ENCODE measurements at places on chromosomes 1 and 21.

GRCh38 chr1:210633636-210634035 lies 304.9 kb downstream of the HHAT start:
- H3K36me3 ChIP-seq, result no peaks in the 10 kb centered on the region
- H3K27ac ChIP-seq, result no peak overlapping the region
- no peak overlapping the region for H3K4me3 ChIP-seq
- H3K27me3 ChIP-seq, result no peaks in the 10 kb centered on the region
- DNase-seq, result no peak
- no peaks in the 10 kb centered on the region for H3K4me1 ChIP-seq

GRCh38 chr1:21264898-21265297 lies 25.4 kb downstream of the ECE1 start:
- DNase-seq, result no peak
- peaks cover 4% of the 10 kb centered on the region for H3K36me3 ChIP-seq
- H3K4me3 ChIP-seq, result no peak overlapping the region
- no peaks in the 10 kb centered on the region for H3K27me3 ChIP-seq

- no peaks in the 10 kb centered on the region for H3K4me1 ChIP-seq
- DNase-seq, result no peak
- no peaks in the 10 kb centered on the region for H3K36me3 ChIP-seq
- H3K4me3 ChIP-seq, result no peak overlapping the region
- no peak overlapping the region for H3K27ac ChIP-seq
These were observed 36.8 kb downstream of the UBE2U start for GRCh38 chr1:64240206-64240605.

DNA sequence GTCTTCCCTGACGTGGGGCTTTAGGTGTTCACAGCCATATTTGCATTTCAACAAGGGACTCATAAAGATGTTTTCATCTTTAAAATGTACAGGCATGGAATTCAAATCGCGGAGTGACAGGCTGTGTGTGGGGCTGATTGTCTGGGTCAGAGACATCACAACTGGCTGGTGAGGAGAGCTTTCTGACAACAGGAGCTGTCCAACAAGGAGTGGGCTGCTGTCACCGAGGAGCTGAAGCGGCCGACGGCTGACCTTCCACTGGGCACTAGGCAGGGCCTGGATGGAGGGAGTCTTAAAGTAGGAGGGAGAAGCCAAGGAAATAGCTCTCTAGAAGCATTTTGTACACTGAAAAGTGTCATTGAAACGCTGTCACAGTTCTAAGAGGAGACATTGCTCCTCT lies 30.5 kb upstream of the SCMH1 start:
- no peak overlapping the region for H3K27ac ChIP-seq
- no peaks in the 10 kb centered on the region for H3K36me3 ChIP-seq
- no peak for DNase-seq
- H3K4me3 ChIP-seq, result no peak overlapping the region

GRCh38 chr1:116254776-116255175 lies 118.3 kb upstream of the ATP1A1 start:
- no peak overlapping the region for H3K4me3 ChIP-seq
- H3K27me3 ChIP-seq, result no peaks in the 10 kb centered on the region
- no peak for DNase-seq
- no peaks in the 10 kb centered on the region for H3K4me1 ChIP-seq
- no peak overlapping the region for H3K27ac ChIP-seq

DNA sequence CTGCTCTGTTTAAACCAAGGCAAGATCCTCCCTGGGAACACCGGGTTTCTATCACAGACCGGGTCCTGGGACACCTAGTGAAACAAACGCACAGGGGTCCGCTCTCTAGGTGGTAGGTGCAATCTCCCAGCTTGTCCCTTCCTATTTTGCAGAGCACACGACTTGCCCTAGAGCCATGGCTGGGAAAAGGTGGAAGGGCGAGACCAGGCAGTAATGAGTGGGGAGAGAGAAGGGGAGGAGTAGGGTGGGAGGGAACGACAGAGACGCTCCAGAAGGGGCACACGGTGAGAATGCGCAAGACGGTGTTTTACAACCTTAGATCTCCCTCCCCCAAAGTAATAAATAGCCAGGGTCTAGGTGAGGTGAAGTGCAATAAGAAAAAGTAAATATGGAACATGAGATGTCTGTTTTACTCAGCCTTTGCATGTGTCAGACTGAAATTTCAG lies 9.3 kb upstream of the ARHGAP29 start:
- no peaks in the 10 kb centered on the region for H3K36me3 ChIP-seq
- peaks cover 12% of the 10 kb centered on the region for H3K4me1 ChIP-seq
- no peak for DNase-seq
- peak overlapping the region; percentile 93 for H3K4me3 ChIP-seq
- H3K27ac ChIP-seq, result peak overlapping the region; percentile 82

GRCh38 chr1:46461809-46462448 lies 27.7 kb upstream of the DMBX1 start:
- no peak for DNase-seq
- no peaks in the 10 kb centered on the region for H3K36me3 ChIP-seq
- peaks cover 2% of the 10 kb centered on the region for H3K27me3 ChIP-seq
- H3K4me1 ChIP-seq, result peaks cover 6% of the 10 kb centered on the region
- no peak overlapping the region for H3K4me3 ChIP-seq
- no peak overlapping the region for H3K27ac ChIP-seq

- DNase-seq, result no peak
- no peaks in the 10 kb centered on the region for H3K4me1 ChIP-seq
- no peak overlapping the region for H3K27ac ChIP-seq
- no peak overlapping the region for H3K4me3 ChIP-seq
- no peaks in the 10 kb centered on the region for H3K27me3 ChIP-seq
These were observed 28.5 kb upstream of the PTGS2 start for GRCh38 chr1:186708694-186709097.

GRCh38 chr1:1827089-1827848 lies 49.0 kb upstream of the NADK start:
- H3K36me3 ChIP-seq, result peaks cover 12% of the 10 kb centered on the region
- no peak for DNase-seq
- no peaks in the 10 kb centered on the region for H3K4me1 ChIP-seq

DNA sequence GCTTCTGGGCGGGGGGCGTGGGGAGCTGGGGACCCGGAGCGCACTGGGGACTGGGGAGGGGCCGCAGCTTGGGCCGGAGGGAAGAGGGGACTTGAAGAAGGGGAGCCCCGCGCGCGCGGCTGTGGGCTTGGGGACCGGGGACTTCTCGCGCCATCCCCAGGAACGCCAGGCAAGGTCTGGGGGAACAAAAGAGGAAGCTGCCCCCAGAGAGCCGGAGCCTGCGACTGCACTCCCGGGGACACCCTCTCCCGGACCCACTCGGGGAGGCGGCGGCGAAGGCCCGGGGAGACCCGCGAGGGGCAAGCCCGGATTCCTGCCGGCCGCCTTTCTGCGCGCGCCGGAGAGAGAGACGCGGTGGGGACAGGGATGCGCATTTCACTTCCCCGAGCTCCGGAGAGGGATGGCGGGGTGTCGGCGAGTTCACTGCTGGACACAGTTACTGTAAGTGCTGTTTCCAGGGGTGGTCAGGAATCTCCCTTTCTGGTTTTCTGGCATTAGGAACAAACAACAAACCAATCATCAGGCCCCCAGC lies 732 bp downstream of the ABCG1 start:
- DNase-seq, result no peak
- no peaks in the 10 kb centered on the region for H3K36me3 ChIP-seq
- peak overlapping the region; percentile 58 for H3K27ac ChIP-seq
- peak overlapping the region; percentile 59 for H3K4me3 ChIP-seq
- no peaks in the 10 kb centered on the region for H3K27me3 ChIP-seq
- peaks cover 19% of the 10 kb centered on the region for H3K4me1 ChIP-seq

GRCh38 chr1:9823943-9824701 lies at the start of gene CLSTN1:
TSS of gene CLSTN1 (minus strand) at chr1:9823965. CDS start at chr1:9823733, 232 bp downstream.
- H3K27me3 ChIP-seq, result no peaks in the 10 kb centered on the region
- no peaks in the 10 kb centered on the region for H3K36me3 ChIP-seq
- peak; percentile 80 for DNase-seq

DNA sequence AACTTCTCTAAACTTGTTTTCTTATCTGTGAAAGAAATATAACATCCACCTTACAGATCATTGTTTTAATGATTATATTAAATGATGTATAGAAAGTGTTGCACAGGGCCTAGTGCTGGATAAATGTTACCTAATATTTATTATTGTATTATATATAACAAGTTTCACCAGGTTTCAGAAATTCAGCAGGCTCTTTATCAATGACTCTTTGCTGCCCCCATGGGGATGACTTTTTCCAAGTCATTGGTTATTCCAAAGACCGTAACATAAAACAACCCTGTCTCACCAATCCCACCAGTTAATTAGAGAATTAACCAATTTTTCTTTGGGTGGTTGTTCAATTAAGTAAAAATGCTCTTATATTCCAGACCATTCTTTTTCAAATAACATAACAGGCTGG lies 7.3 kb upstream of the DEDD start:
- H3K4me3 ChIP-seq, result no peak overlapping the region
- H3K27ac ChIP-seq, result no peak overlapping the region
- no peaks in the 10 kb centered on the region for H3K4me1 ChIP-seq
- DNase-seq, result peak; percentile 61
- H3K27me3 ChIP-seq, result no peaks in the 10 kb centered on the region
- H3K36me3 ChIP-seq, result no peaks in the 10 kb centered on the region

DNA sequence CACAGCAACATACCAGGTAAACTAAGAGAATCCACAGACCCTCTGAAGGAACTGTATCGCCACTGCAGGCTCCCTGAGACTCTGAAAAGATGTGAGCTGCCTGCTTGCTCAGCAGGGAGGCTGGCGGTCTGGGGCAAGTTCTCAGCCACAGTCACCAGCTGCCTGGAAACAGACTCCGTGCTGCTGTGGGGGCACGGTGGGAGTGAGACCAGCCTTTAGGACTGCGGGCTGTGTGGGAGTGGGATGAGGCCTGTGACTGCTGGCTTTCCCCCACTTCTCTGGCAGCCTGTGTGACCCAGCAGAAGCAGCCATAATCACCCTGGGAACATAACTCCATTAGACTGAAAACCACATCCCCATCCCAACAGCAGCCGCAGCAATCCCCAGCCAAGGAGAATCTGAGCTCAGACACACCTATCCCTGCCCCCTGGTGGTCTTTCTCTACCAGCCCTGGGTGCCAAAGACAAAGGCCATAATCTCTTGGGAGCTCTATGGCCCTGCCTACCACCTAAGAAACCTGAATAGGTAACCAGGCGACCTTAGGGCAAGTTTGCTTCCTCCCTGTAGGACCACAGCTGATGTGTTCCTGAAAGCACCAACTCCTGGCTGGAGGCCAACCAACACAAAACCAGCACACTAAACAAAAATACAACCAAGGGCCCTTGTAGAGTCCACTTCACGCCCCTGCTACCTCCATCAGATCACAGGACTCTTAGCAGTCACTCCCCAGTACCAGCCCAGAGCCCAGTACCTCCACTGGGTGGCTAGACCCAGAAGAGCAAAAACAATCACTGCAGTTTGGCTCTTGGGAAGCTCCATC lies 151.5 kb downstream of the SMYD3 start:
- no peak overlapping the region for H3K27ac ChIP-seq
- no peak for DNase-seq
- no peaks in the 10 kb centered on the region for H3K27me3 ChIP-seq
- no peaks in the 10 kb centered on the region for H3K36me3 ChIP-seq
- no peaks in the 10 kb centered on the region for H3K4me1 ChIP-seq

- no peak overlapping the region for H3K4me3 ChIP-seq
- no peaks in the 10 kb centered on the region for H3K27me3 ChIP-seq
- H3K36me3 ChIP-seq, result no peaks in the 10 kb centered on the region
- no peak for DNase-seq
These were observed 426.7 kb downstream of the KCNT2 start for GRCh38 chr1:196181594-196181878.

- no peak for DNase-seq
- no peaks in the 10 kb centered on the region for H3K36me3 ChIP-seq
- H3K27me3 ChIP-seq, result no peaks in the 10 kb centered on the region
- H3K4me3 ChIP-seq, result no peak overlapping the region
These were observed 84.7 kb upstream of the LYPLAL1 start for GRCh38 chr1:219088778-219089557.

DNA sequence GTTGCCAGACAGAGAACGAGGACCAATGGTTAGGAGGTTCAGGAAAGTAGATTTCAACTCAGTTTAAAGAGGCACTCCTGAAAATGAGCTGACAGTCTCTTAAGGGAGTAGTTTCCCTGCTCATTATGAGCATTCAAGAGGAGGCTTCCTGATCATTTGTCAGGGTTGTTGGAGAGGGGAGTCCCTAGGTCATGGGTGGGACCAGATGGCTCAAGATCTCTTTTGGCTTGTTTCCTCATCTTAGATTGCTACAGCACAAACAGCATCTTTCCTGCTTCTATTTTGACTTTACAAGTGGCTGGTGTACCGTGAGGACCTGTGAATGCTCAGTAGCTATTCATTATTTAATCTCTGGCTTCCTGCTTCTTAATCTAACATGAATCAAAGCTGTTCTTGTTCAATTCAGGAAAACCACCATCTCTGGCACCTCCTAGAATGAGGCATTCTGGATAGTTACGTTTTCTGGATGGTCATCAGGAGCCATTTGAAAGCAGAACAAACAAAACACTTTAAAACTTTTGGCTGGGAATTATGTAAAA lies 47.6 kb downstream of the PEX14 start:
- H3K4me3 ChIP-seq, result no peak overlapping the region
- no peak overlapping the region for H3K27ac ChIP-seq
- no peaks in the 10 kb centered on the region for H3K27me3 ChIP-seq
- no peak for DNase-seq
- H3K36me3 ChIP-seq, result no peaks in the 10 kb centered on the region

GRCh38 chr1:100882698-100883097 lies 11.9 kb downstream of the EXTL2 start:
- no peak overlapping the region for H3K4me3 ChIP-seq
- H3K36me3 ChIP-seq, result no peaks in the 10 kb centered on the region
- H3K27me3 ChIP-seq, result no peaks in the 10 kb centered on the region

GRCh38 chr1:221886743-221887414 lies 145.0 kb upstream of the DUSP10 start:
- no peak overlapping the region for H3K4me3 ChIP-seq
- H3K27me3 ChIP-seq, result no peaks in the 10 kb centered on the region

- no peak overlapping the region for H3K27ac ChIP-seq
- no peaks in the 10 kb centered on the region for H3K4me1 ChIP-seq
- no peak overlapping the region for H3K4me3 ChIP-seq
- no peaks in the 10 kb centered on the region for H3K27me3 ChIP-seq
- DNase-seq, result no peak
These were observed 19.5 kb upstream of the TTC39A start for GRCh38 chr1:51349862-51350261.

GRCh38 chr1:155018617-155019348 lies 14.8 kb downstream of the DCST2 start:
- DNase-seq, result no peak
- H3K4me1 ChIP-seq, result peaks cover 3% of the 10 kb centered on the region
- H3K27me3 ChIP-seq, result no peaks in the 10 kb centered on the region
- H3K4me3 ChIP-seq, result no peak overlapping the region

- no peaks in the 10 kb centered on the region for H3K36me3 ChIP-seq
- H3K4me1 ChIP-seq, result no peaks in the 10 kb centered on the region
- H3K4me3 ChIP-seq, result no peak overlapping the region
- DNase-seq, result no peak
These were observed 113.9 kb downstream of the ZBTB18 start for GRCh38 chr1:244165021-244165420.

- no peaks in the 10 kb centered on the region for H3K27me3 ChIP-seq
- H3K27ac ChIP-seq, result peak overlapping the region; percentile 4
- H3K4me1 ChIP-seq, result no peaks in the 10 kb centered on the region
- no peaks in the 10 kb centered on the region for H3K36me3 ChIP-seq
- no peak for DNase-seq
These were observed 560.2 kb downstream of the SMYD3 start for GRCh38 chr1:245946905-245947304.

All from liver (tissue), 10 donors.